H9 (cell line): ENCODE measurements at places on chromosomes 6 and 20.

GRCh38 chr6:125095580-125096301, 57.8 kb upstream of the TPD52L1 start:
- no peaks in the 10 kb centered on the region for H3K4me1 ChIP-seq
- H3K4me3 ChIP-seq = no peak overlapping the region
- no peaks in the 10 kb centered on the region for H3K36me3 ChIP-seq
- DNase-seq = no peak

- H3K4me3 ChIP-seq = no peak overlapping the region
- no peaks in the 10 kb centered on the region for H3K4me1 ChIP-seq
- no peaks in the 10 kb centered on the region; the same call in 1 of the 2 replicates for H3K27me3 ChIP-seq
- no peak overlapping the region for H3K27ac ChIP-seq
- 0 out of 2 replicates have a peak, but pooled peaks cover 1% of the 10 kb centered on the region for H3K36me3 ChIP-seq
These were observed 37.1 kb upstream of the GRM4 start for GRCh38 chr6:34182751-34183531.

GRCh38 chr6:36378936-36379335, 8.5 kb downstream of the ETV7 start:
- peaks cover 4% of the 10 kb centered on the region; the same call in 1 of the 2 replicates for H3K4me1 ChIP-seq
- no peak overlapping the region for H3K27ac ChIP-seq
- no peak overlapping the region for H3K4me3 ChIP-seq
- DNase-seq = no peak
- no peaks in the 10 kb centered on the region for H3K27me3 ChIP-seq

GRCh38 chr6:56347526-56347925, 100.1 kb upstream of the COL21A1 start:
- no peak overlapping the region for H3K27ac ChIP-seq
- peaks cover 2% of the 10 kb centered on the region; the same call in 1 of the 3 replicates for H3K36me3 ChIP-seq
- DNase-seq = no peak
- H3K4me3 ChIP-seq = no peak overlapping the region
